ENCODE measurements at places on chromosomes 6 and 20.

GRCh38 chr20:49446808-49447207 is 35.7 kb downstream of the KCNB1 start:
- DNase-seq: peak; percentile 13

DNA sequence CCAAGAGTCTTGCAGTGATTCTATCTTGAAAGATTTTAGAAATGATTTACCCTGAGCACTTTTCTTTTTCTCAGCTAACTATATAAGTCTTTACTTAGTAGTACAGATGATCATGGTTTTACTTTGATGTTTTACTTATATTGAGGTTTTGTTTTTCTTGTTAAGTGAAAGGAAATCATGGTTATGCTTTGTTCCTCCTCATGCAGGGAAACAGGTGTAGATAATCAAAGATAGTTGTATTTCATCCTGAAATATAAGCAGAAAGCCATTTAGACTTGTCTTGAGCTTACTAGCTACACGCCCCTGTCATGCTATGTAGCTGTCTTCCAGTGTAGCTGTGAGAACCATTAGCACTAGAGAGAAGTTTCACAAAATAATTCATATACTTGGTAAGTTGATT is 113.9 kb downstream of the HIVEP1 start:
- DNase-seq: no peak

- no peak for DNase-seq
These were observed 81.6 kb downstream of the PXDC1 start for GRCh38 chr6:3669916-3670315.

DNA sequence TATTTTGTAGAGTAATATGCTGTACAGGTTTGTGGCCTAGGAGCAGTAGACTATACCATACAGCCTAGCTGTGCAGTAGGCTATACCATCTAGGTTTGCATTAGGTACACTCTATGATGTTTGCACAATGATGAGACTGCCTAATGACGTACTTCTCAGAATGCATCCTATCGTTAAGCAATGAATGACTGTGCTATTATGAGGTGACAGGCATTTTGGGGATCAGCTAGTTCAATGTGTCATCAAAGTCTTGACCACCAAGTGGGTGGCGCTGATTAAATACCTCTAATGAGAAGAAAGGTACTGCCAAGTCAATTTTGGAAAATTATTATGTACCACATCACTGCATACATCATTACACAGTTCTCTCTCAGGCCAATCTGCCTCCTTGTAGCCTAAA is 190.2 kb downstream of the BACH2 start:
- no peak for DNase-seq

- no peak for DNase-seq
These were observed 140.9 kb downstream of the LPA start for GRCh38 chr6:160523223-160523622.

DNA sequence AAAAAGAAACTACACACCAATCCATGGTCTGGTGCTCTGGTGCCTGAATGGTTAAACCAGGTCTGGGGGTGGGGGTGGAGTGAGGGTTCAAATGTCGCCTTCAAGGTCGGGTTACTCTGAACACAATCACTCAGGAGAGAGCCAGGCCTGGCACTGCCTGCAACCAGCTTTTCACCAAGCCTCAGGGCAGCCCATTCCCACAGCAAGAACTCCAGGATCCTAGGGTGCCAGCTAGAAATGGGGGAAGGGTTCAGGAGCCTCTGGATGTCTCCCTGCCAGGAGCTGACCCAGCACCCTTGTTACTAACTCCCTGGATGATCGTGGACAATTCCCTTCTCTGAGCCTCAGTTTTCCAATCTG is 6.7 kb downstream of the SDC4 start:
- no peak for DNase-seq

DNA sequence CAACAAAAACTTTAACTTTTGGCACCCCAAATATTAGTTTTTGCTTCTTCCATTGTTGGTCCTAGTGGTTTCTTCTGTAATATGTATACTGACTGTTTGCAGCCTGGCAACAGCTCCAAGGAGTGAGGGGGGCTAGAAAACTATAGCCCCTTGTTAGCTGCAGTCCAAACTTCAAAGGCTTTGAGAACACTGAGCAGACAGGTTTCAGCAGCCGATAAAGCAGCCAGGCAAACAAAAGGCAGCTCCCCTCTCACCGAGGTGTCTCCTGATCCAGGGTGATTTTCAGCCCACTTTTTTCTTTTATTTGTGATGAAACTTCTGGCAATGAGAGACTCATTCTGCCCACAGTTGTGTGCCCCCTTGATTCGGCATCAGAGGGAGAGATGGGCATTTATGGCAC is 80.7 kb downstream of the OLIG3 start:
- DNase-seq: no peak

- DNase-seq: peak; percentile 80
These were observed 243.7 kb downstream of the UTRN start for GRCh38 chr6:144528743-144529425.

GRCh38 chr6:110558575-110558974 is 82.2 kb upstream of the SLC22A16 start:
- DNase-seq: no peak

DNA sequence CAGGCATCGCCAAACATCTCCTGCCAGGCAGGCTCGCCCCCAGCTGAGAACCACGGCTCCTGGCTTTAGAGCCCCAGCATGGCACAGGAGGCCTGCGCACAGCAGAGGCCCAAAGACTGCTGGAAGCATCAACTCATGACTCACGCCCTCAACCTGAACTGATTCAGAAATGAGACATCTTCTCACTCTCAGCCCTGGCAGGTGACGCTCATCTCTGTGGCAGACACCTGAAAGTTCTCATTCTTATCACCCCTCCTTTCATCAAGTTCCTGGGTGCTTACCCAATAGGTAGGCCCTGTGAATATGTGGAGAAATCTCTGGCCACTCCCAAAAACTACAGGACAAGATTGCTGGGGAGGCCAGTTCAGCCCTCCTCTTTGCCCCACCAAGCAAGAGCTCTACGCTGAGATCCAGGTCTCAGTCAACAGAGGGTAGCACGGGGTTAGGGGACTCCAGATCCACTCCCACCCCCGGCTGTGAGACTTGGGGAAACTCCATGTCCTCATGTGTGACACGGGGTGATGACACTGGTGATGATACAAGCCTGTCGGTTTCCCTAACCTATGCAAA is 11.3 kb downstream of the NFATC2 start:
- DNase-seq: peak; percentile 33

DNA sequence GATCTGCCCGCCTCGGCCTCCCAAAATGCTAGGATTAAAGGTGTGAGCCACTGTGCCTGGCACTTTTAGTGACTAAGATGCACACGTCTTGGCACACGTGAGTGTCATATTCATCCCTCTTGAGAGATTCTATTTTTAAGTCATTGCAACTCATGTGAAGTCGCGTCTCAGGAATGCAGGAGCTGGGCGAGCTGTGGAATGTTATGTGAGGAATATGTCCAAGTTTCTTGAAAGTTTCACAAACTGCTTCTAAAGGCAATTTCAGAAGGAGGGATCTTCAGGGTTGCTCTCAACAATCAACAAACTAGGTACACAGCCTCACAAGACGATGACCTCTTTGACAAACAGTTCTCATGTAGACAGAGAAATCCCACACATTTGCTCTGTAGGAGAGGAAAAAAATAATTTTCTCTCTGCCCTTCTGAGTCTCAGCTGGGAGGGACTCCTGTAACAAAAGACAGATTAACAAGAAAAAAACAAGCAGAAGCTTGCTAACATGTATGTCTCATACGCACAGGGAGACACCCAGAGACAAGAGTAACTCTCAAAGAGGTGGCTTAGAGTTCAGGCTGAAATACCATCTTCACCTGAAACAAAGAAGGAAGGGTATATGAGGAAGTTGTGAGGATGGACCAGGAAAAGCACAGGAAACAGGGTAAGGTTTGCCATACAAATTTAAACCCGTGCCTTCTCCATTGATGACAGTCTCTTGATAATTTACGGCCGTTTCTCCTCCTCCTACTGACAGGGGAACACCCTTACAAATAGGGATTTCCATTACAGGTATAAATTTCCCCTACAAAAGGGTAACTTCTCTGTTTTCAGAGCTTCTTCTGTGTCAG is 45.3 kb upstream of the FAM50B start:
- peak; percentile 91 for DNase-seq

All from amniotic epithelial cell (primary cell).